ENCODE measurements at places on chromosomes 4 and X.

- DNase-seq: peak; percentile 7
These were observed 35.3 kb upstream of the CXCL8 start for GRCh38 chr4:73705056-73705432.

DNA sequence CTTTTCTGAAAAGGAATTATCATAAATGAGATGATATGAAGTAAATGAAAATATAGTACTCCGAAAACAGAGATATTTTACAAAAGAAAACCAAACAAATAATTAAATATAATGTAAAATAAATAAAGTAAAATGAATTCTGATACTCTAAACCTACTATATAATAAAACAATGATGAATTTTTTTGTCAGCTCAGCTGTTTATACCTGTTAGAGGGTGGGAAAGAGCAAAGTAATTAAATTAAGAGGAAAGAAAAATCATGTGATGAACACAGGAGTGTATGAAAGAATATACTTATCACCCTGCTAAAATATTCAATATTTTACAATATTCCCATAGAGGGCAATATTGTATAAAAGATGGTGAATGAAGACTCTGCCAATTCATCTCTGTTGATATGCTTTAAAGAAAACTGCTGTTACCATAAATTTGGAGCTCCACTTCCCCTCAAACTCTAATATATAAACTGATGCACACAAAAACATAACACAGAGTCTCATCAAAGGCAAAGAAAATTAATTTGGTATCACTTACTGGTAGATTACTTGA is 6.5 kb upstream of the NDST4 start:
- no peak for DNase-seq

- peak; percentile 50 for DNase-seq
These were observed at the start of gene CHRDL1 for GRCh38 chrX:110795645-110796406. TSS of gene CHRDL1 (minus strand) at chrX:110795817. CDS start at chrX:110792181, 3,636 bp downstream.

DNA sequence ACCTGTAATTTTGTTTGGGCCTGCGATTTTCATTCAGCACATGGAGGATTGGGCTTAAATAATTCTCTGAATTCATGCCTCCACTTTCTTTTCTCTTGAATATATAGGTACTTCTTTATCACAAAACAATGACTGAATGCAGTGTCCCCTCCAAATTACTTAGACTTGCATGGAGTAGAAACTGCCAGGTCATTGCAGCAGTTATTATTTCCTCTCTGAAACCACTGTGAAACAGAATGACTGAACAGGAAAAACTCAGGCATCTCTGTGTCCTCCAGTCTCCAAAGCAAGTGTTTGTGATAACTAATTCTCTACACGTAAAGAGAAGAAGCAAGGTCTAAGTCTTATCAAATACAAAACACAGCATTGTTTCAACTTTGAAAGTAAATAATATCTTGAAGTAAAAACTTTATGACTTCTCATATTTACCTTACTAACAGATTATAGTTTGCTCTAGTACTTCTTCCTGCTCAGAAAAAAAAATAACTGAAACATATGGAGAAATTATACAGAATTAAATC is 144.5 kb upstream of the DIAPH2 start:
- DNase-seq: no peak

DNA sequence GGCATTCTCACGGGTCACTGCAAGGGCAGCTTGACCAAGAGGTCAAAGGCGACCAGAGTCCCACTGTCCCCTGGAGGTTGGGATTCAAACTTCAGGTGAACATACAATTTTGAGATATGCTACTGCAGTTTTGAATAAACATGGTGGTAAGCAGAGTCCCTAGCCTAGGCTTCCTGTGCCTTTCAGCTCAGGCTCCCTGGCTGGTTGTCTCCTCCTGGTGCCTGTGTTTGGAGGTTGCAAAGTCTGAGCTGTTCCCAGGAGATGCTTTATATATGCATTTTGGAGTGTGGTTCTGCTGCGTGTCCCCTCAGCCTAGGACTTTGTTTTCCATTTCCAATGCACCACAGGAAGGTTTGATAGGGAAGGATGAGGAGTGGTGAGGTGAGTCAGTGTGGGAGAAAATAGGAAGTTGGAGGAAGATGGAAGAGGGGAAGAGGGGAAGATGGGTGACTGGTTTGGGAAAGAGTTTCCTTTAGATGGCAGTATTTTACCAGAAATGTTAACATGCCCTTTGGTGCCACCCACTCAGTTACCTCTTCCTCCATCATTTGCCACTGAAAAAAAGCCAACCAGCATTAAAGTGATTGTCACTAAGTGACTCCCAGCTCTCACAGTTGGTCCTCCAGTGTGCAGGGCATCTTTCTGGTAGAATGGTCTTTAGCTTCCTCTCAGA is 211.7 kb upstream of the AGTR2 start:
- peak; percentile 24 for DNase-seq

GRCh38 chrX:23953908-23954269 is 46.1 kb downstream of the CXorf58 start:
- no peak for DNase-seq

DNA sequence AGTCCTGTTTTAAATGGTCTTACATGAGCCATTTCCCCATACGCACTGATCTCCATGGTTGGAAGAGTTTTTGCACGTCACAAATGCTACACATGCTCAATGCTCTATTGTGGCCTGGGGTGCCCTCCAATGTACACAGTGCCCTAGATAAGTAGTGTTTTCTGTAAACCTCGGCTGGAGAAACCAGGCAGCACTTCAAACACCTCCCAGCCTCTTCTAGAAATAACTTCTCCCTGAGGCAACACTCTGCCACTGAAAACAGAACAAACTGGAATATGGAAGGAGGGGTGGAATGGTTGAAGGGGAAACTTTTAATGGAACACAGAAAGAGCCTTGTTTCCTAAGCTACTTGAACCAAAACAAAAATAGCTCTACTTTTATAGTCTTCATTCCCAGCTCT is 123.9 kb upstream of the CBR4 start:
- no peak for DNase-seq

DNA sequence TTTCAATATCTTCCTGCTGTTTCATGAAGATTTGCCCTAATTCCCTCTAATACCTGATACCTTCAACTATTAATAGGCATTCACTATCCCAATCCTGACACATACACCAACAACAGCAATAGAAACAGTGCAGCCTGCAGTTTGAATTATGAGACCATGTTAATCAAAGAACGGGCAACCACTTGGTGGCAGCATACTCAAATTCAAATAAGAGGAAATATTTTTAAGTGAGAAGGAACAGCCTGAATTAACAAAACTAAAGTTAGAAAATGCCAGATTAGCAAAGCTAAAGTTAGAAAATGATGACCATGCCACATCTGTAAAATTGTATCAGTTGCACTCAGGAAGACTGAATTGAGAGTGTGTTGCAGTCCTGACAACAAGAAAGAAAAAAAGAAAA is 204.9 kb downstream of the SMARCA1 start:
- DNase-seq: no peak

DNA sequence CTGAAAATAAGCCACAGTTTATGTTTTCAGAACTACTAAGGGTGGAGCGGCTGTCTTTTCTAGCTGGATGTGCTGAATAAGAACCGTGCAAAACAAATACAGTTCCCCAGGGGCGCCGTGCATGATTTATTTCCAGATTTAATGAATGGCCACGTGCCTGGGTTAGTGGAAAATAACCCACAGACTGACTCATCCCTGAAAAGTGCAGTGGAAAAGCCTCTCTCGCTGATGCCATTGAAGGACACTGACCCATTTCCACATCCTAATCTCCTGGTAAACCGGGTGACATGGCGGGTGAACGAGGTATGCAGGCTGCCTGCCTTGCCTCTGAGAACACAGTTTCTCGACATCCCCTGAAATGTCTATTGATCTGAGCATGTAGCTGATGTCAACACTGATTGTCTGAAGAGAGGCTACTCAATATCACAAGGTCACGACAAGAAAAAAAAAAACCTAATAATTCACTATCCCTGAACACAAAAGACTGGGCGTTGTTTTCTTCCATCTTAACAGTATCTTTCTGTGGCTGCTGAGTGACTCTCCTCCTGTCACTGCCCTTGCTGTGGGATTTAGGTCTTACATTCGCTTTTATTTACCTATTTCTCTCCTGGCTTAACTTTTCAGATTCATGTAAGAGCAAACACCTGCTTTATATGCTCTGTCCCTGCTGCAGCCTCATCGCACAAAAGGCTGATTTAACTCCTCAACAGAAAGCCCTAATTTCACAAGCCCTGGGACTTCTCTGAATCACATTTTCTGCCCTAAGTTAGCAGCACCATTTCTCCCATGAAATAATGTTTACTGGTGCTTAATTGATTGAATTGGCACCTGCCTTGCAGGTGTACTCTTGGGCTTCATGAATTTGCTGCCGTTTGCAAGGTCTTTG is 76.9 kb upstream of the SCOC start:
- DNase-seq: no peak

GRCh38 chr4:185204238-185204910 is 574 bp upstream of the CFAP97 start:
- DNase-seq: no peak
